ENCODE measurements at places on chromosomes 16 and 17. TPM values are rescaled to one million over a fixed set of nuclear protein-coding genes. Genes with fewer than 3 reads are reported as not detected.
A peak's percentile ranks its signal among the peaks of the same experiment; 100 is the strongest.

DNA sequence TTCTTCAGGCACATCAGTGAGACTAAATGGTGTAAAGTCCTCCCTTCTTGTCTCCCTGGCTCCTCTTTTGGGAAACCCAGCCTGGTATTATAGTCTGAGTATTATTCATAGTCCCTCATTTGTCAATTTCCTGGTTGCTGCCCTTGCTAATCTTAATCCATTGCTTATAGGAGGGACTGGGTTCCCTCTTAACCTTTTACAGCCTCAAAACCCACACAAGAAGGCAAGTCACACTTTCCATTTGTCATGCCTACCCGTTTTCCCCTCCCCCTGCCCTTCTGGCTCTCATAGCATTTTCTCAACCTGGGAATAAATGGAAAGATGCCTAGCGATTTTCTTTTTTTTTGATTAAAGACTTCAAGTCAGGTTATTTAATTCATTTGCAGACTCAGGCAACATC lies 124.8 kb downstream of the MAP2K6 start:
- H3K36me3 ChIP-seq: no peaks in the 10 kb centered on the region
- DNase-seq: no peak
- H3K27ac ChIP-seq: no peak overlapping the region
- H3K27me3 ChIP-seq: no peaks in the 10 kb centered on the region
- H3K4me1 ChIP-seq: no peaks in the 10 kb centered on the region

- H3K4me3 ChIP-seq: no peak overlapping the region
- H3K36me3 ChIP-seq: no peaks in the 10 kb centered on the region
- no peak for DNase-seq
- H3K4me1 ChIP-seq: no peaks in the 10 kb centered on the region
Measured at GRCh38 chr16:86134802-86135461, 236.0 kb downstream of the IRF8 start.

- no peaks in the 10 kb centered on the region for H3K4me1 ChIP-seq
- no peak overlapping the region for H3K4me3 ChIP-seq
- H3K36me3 ChIP-seq: no peaks in the 10 kb centered on the region
- H3K27ac ChIP-seq: no peak overlapping the region
- DNase-seq: no peak
- H3K27me3 ChIP-seq: no peaks in the 10 kb centered on the region
Measured at GRCh38 chr17:49578952-49579500, 3.4 kb downstream of the NXPH3 start.

- H3K4me1 ChIP-seq: no peaks in the 10 kb centered on the region
- no peak overlapping the region for H3K4me3 ChIP-seq
Measured at GRCh38 chr17:80303824-80304223, 43.2 kb downstream of the RNF213 start.

DNA sequence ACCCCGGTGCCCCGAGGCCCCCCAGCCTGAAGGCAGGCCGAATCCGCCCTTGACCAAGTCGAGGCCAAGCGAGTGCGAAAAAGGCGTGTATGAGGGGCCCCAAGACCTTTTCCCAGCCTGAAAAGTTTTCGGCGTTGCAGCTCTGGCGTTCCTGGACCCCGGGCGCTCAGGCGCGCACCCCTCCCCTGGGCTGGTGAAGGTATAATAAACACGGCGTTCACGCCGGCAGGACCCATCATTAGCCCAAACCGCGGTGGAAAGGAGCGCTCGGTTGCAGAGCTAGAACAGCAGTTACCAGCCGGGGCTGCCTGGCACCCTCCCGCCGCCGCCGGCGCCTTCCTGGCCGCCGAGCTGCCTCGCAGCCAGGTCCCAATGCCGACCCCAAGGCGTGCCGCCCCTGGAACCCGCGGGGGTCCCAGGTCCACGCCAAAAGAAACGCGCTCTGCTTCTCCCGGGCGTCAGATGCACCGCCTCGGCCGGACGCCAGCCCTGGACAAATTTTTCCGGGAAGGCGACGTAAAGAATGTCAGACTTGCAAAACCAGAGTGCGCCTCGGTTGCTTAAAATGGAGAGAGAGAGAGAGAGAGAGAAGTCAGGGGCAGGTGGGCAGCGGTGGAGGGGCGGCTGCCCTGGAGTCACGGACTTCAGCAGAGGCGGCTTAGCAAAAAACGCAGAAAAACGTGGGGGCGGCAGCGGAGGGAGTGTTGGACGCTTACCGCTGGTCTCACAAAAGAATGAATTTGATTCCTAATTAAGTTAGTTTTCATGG lies 11.5 kb upstream of the FOXF1 start:
- no peaks in the 10 kb centered on the region for H3K27me3 ChIP-seq
- no peak overlapping the region for H3K4me3 ChIP-seq
- H3K36me3 ChIP-seq: no peaks in the 10 kb centered on the region

- no peaks in the 10 kb centered on the region for H3K36me3 ChIP-seq
- no peak for DNase-seq
- H3K27me3 ChIP-seq: peaks cover 9% of the 10 kb centered on the region
- no peak overlapping the region for H3K27ac ChIP-seq
- H3K4me3 ChIP-seq: no peak overlapping the region
- H3K4me1 ChIP-seq: no peaks in the 10 kb centered on the region
Measured at GRCh38 chr16:87067836-87068761, 249.1 kb downstream of the C16orf95 start.

DNA sequence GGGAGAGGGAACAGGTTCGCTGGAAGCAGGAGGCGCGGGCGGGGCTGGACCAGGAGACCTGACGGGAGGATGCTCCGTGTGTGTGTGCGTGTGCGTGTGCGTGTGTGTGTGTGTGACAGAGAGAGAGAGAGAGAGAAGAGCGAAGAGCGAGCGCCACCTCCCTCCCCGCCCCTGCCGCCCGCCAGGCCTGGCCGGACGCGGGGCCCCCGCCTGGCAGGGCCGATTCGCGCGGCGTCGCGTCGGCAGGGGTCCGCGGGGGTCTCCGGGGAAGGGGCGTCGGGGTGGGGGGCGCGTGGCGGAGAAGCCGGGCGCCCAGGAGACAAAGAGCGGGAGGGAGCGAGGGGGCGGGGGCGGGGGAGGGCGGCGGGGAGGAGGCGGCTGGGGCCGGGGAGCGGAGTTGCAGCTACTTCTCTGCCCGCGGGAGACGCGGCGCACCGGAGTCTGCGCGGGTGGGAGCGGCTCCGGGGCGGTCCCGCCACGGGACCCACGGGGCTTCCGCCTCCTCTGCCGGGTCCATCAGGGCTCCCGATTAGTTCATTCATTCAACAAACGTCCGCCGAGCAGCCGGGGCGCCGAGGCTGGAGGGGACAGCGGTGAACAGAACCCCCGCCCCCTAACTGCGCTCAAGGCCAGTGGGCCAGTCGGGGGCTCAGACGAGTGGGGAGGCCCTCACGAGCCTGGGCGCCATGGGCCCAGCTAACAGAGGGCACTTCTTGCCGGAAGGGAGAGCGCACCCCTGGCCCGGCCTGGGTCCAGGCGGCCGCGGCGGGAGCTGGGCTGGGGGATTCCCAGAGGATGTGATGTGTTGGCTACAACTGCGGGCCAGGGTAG lies at the start of gene SAMD14:
TSS of gene SAMD14 (minus strand) at position 433 of the 831 bp plus-strand sequence. CDS start 5,201 bp downstream, outside the sequence.
- no peaks in the 10 kb centered on the region for H3K27me3 ChIP-seq
- no peak for DNase-seq
- H3K36me3 ChIP-seq: peaks cover 3% of the 10 kb centered on the region
- peak within 1 kb of the TSS; percentile 17 for H3K4me3 ChIP-seq
- H3K4me1 ChIP-seq: no peaks in the 10 kb centered on the region

DNA sequence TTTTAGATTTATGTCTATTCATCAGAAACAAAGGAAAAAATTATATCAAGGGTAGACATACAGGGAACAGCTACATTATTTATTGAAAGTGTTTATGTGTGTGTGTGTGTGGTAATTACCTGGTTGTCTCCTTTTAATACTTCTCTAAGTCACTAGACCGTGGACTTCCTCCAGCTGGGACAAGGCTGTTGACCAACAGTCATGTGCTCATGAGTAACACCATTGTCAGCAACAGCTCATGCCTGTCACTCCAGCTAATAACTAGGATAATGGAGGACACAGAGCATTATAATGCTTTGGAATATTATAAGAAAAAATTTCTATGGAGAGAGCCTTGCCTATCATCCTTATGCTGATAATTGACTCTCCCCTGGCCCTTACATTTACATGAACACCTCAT lies 125.3 kb upstream of the SALL1 start:
- no peak for DNase-seq
- H3K27ac ChIP-seq: no peak overlapping the region
- H3K36me3 ChIP-seq: no peaks in the 10 kb centered on the region
- H3K27me3 ChIP-seq: no peaks in the 10 kb centered on the region

GRCh38 chr16:85006639-85007038 lies 4.7 kb downstream of the ZDHHC7 start:
- H3K27ac ChIP-seq: no peak overlapping the region
- H3K27me3 ChIP-seq: no peaks in the 10 kb centered on the region
- H3K4me1 ChIP-seq: peaks cover 8% of the 10 kb centered on the region
- H3K4me3 ChIP-seq: no peak overlapping the region
- DNase-seq: no peak
- no peaks in the 10 kb centered on the region for H3K36me3 ChIP-seq

GRCh38 chr17:42339221-42339620 lies 49.0 kb downstream of the STAT3 start:
- no peaks in the 10 kb centered on the region for H3K4me1 ChIP-seq
- H3K36me3 ChIP-seq: peaks cover 59% of the 10 kb centered on the region
- no peak overlapping the region for H3K27ac ChIP-seq
- H3K4me3 ChIP-seq: no peak overlapping the region
- no peak for DNase-seq
- H3K27me3 ChIP-seq: no peaks in the 10 kb centered on the region

DNA sequence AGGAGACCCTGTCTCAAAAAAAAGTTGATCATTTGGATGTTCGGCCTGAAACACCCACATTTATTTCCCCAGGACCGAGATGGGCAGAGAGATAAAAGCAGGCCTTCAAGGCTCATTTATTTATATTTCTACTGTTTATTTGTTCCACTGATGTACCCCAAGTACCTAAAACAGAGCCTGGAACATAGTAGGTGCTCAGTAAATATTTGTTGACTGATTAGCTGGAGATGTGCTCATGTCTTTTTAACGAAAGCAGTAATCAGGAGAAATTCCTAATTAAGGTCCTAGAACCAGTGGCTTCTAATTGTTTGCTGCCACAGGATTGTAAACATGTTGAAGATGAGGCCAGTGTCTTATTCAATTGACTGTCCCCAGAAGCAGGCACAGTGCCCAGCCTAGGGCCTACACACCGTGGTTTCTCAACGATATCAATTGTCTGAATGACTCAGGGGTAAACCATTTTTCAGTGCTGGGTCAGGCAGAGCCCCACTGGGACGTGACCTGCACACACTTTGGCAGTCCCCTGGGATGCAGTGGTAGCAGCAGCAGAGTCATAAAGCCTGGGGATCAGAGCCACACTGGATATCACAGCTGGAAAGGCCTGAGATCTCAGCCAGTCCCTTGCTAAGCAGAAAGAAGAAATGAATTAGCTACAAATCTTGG lies 34.8 kb downstream of the SOST start:
- H3K27me3 ChIP-seq: no peaks in the 10 kb centered on the region
- no peak for DNase-seq
- H3K4me1 ChIP-seq: no peaks in the 10 kb centered on the region
- H3K4me3 ChIP-seq: no peak overlapping the region

GRCh38 chr16:57606847-57607501 lies 21.5 kb upstream of the ADGRG1 start:
- no peaks in the 10 kb centered on the region for H3K27me3 ChIP-seq
- H3K4me1 ChIP-seq: peaks cover 71% of the 10 kb centered on the region
- peak; percentile 92 for DNase-seq
- peak overlapping the region; percentile 96 for H3K27ac ChIP-seq

DNA sequence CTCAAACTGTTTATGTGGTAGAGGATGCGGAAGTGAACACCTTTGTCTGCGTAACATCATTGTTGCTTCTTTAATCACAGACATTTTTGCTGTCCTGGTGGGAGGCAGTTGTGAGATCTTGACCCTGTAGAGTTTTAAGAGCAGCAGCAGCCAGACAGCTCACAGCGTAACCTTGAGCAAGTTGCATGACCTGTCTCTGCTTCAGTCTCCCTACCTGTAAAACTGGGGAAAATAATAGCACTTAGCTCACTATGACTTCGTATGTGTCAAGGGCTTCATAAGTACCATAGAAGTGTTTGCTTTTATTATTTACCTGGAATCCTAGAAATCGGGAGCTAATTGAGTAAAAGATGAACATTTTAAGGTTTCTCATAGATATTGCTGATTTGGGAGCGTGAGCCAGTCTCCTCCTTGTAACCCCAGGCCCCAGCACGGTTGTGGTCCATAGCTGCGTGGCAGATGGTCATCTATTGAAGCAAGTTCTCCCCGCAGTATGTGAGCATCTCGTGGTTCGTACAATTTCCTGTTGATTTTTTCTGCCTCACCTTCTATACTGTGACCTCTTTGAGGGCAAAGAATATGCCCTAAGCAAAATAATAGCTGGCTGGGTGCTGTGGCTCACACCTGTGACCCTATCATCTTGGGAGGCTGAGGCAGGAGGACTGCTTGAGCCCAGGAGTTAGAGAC lies 34.4 kb downstream of the GPRC5B start:
- H3K27me3 ChIP-seq: no peaks in the 10 kb centered on the region
- no peak overlapping the region for H3K27ac ChIP-seq
- peak; percentile 16 for DNase-seq

DNA sequence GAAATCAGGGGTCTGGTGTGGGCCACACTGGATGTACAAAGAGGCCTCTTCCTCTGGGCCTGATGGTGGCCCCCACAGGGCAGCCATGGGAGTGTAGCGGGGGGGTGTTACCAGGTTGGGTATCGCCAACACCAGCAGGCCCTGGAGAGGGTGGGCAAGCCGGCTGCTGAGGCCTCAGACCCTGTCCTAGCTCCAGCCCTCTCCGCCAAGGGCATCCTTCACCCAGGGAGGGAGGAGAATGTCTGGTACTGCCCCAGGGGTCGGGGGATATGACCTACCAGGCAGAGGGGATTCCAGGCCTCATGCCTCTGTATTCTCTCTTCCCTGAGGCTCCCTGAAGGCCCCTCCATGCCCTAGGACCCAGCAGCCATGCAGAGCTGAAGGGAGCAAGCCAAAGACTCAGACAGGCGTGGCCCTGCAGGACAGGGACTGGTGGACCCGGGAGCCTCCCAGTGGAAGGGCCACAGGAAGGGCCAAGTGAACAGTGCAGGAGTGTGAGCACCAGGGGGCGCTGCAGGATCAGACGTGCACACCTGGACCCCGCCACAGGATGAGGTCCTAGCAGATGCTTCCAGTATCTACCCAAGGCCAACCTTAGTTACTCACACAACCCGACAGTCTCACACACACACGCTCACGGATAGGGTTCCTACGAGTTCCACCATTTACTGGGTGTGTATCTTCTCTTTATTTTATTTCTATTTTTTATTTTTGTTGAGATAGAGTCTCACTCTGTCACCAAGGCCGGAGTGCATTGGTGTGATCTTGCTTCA lies 10.9 kb upstream of the CES4A start:
- no peaks in the 10 kb centered on the region for H3K36me3 ChIP-seq
- H3K27ac ChIP-seq: no peak overlapping the region
- H3K27me3 ChIP-seq: no peaks in the 10 kb centered on the region
- no peaks in the 10 kb centered on the region for H3K4me1 ChIP-seq

FBXW10B gene
- 0.53 TPM for polyA plus RNA-seq

PPY gene
- polyA plus RNA-seq: 57.7 TPM

SERPINF2 gene
- 8.8 TPM for polyA plus RNA-seq

SMYD4 gene
- 4.7 TPM for polyA plus RNA-seq
